ENCODE measurements at places on chromosomes 5 and 9.

GRCh38 chr9:91371894-91372293 is 10.2 kb upstream of the AUH start:
- no peak for DNase-seq

DNA sequence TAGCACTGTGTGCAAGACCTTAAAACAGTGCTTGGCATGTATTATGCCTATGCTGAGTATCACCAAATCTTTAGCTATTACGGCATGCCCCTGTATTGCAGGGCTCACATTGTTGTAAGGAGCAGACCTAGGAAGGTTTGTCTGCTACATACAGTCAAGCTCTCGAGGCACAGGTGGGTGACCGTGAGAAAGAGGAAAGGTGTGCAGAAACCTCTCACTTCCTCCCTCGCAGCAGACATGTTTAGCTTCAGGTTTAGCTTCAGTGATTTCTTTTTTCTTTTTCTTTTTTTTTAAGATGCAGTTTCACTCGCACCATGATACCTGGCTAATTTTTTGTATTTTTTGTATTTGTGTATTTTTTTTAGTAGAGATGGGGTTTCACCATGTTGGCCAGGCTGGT is 275.8 kb upstream of the RIOK2 start:
- DNase-seq, result no peak

- peak; percentile 96 for DNase-seq
Measured at GRCh38 chr9:136799854-136800657, 3.9 kb downstream of the CCDC183 start.

- DNase-seq, result no peak
Measured at GRCh38 chr9:93898502-93899426, 56.4 kb downstream of the BARX1 start.

DNA sequence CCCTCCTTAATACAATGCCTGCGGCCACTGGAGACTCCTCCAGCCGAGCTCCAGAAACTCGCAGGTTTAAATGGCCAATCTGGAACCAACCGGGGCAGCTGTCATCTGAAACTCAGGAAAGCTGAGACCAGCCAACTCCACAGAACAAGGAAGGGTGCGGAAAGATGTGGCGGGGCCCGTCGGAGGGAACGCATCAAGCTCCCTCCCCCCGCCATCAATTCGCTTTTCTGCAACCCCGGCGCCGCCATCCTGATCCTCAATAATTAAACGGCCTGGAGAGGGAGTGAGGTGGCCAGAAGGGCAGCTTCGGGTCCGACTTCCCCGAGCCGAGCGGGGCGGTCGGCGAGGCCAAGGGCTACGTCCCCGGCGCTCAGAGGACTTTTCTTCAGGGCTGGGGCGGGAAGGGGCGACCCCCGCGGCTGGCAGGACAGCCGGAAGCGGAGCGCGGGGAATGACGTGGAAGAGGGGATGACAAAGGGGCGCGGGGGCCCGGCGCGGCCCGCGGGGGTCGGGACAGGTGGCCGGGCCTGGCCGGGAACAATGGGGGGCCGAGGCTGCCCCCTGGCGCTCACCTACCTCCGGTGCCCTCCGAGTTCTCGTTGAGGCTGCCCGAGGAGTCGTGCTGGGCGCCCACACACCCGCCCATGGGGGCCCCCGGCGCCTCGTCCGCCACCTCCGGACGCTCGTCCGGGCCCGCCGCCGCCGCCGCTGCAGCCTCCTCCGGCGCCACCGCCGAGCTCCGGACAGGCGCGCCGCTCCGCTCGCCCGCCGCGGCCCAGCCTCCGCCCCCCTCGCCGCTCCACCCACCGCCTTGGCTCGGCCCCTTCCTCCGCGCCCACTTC is at the start of gene UBTD2:
UBTD2 (minus strand) TSS at position 745 of the 842 bp plus-strand sequence; CDS start at position 646, 99 bp downstream.
- peak; percentile 95 for DNase-seq

DNA sequence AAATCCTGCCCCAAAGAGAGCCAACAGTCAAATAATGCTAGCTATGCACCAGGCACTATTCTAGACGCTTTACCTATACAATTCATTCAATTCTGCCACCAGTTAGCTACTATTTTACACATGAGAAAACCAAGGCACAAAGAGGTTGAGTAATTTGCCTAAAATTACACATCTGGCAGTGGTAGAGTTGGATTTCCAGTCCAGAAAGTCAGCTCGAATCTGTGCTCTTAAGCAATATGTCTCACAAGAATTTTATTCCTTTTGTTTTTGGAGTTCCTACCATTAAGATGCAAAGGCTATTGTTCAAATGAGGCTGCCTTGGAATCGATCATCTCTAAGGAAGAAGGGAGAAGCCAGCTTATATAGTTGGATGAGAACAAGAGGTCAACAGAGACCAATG is 256.9 kb upstream of the RASA1 start:
- DNase-seq, result no peak

DNA sequence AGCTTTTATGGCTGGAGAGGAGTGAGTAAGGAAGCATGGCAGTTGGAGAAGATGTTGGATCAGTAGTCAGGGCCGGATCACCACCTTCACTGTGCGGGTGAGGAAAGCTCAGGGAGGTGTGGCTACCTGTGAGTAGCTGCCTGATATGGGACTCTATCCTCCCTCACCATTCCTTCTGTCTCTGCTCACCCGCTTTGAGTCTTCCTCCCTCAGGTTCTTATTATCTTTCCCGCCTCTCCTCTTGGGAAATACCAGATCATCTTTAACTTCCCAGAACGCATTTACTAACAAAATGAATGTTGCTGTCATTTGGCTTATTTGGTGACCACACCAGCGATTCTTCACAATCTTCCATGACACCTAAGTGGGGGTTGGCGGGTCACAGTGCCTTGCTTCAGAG is 140.7 kb upstream of the GPR151 start:
- DNase-seq, result no peak

- DNase-seq, result no peak
Measured at GRCh38 chr5:119366540-119366881, 10.7 kb downstream of the TNFAIP8 start.

DNA sequence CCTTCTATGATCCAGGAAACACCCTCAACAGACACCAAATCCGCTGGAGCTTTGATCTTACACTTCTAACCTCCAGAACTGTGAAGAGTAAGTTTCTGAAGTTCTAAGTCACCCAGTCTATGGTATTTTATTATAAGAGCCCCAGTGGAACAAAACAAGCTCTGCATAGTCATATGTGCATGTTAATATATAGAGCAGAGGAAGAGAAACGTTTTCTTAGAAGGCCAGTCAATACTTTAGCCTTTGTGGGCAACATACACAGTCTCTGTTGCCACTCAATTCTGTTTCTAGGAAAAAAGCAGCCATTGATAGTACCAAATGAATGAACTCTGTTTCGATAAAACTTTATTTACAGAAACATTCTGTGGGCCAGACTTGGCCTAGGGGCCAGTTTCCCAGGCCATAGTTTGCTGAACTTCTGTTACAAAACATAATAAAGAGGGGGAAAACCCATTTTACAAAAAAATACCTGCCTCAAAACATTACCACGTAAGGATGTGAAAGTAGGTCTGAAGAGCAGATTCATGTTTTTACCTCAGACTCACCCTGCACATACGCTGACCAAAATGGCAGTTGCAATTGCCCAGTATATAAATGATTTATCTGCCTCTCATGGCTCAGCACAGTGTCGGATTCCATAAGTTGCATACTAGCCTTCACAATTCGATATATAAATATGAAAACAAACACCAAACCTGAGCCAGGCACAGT is 350.5 kb downstream of the SLIT3 start:
- no peak for DNase-seq

DNA sequence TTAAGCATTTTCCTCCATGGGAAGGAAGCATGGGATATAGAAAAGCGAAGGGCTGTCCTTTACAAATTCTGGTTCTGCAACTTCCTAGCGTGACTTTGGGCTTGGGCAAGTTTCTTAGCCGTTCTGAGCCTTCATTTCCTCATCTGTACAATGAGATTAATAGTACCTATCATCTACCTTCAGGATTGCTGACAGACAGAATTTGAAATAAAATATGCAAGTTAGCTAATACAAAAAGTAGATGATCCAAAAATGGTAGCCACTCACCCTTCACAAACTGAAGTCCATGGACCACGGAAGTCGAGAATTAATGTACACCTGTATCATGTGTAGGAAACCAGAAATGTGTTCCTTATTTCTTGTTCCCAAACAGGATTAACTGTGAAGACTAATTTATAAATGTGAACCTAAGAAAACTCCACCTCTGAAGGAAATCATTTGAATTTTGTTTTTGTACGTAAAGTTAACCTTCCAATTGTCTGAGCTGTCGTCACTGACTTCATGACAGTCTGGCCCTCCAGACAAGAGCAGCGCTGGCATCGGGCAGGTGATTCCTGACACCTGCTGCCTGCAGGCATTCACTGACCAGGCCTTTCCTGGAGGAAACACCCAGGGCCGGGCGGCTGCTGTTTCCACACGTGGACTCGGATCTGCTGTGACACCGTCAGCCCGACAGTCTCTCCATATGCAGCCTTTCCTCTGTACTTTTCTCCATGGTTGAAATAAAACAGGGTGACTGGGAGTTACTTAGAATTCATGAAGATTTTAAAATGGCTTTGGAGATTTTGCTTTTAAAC is 63.4 kb downstream of the PSMB7 start:
- no peak for DNase-seq

DNA sequence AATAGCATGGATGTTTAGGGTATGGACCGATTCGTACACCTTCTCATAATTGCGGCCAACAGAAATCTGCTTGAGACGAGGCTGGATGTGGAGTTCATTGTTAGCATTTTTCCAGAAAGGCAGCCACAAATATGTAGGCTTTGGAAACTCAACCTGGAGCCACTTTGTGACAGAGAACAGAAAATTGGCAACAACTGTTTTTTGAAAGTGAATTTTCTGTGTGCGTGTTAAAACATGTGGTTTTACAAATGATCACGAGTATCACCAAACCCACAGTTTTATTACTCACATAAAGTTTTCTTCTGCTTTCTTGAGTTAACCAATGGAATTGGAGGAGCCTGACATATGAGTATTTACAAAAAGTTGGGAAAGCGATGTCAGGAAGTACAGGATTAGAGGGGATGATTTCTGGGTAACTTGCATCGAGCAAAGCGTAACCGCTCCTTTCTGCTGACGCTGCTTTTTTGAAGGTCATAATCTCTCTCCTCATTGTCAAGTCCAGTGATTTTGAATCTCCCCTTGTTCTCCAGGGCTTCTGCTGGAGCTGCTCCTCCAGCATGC is 138.5 kb upstream of the TAF11L2 start:
- no peak for DNase-seq

DNA sequence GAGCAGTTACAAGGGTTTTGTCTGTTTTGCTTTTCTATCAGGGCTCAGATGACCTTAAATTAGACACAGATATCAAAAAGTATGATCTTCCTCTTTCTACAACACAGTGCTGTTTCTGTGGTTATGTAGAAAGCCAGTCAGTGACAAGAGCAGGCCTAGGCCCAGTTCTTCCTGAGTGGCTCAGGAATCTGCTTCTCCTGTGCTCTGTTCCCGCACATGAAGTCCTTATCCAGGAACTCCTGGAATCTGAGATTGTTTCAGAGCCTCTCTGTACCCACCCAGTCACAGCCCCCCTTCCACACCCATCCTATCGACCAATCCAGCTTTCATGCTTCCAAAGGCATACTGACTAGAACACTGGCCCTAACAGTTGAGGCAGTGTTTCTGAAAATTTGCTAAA is 40.4 kb upstream of the SMU1 start:
- no peak for DNase-seq

DNA sequence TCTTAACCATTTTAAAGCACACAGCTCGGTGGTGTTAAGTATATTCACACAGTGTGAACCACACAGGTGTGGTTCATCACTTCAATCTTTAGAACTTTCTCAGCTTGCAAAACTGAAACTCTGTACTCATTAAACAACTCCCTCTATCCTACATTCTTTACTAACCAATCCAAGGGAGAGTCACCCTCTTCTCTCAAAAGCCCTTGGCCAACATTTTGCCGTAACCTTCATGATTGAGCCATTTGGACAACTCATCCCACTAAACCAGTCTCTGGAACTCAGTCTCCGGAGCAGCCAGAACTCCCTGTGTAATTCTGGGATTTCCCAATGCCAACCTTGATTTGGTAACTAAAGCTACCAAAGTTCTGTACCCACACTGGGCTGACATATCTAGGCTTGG is 84.7 kb downstream of the TTC39B start:
- no peak for DNase-seq

GRCh38 chr5:178106556-178107239 is 6.6 kb upstream of the N4BP3 start:
- peak; percentile 76 for DNase-seq

Measured in RWPE1 (cell line).